Stimulated activated naive B cell treated with anti-CD40 and anti-IgM and Interleukin-4, amounts not matched to agents 10 μg/mL and 1 μg/mL and 100 μg/mL, for 72 hours (primary cell): ENCODE measurements at places on chromosomes 12 and 14.

- no peak for DNase-seq
Observed at GRCh38 chr14:104552738-104553125, 26.8 kb upstream of the C14orf180 start.

DNA sequence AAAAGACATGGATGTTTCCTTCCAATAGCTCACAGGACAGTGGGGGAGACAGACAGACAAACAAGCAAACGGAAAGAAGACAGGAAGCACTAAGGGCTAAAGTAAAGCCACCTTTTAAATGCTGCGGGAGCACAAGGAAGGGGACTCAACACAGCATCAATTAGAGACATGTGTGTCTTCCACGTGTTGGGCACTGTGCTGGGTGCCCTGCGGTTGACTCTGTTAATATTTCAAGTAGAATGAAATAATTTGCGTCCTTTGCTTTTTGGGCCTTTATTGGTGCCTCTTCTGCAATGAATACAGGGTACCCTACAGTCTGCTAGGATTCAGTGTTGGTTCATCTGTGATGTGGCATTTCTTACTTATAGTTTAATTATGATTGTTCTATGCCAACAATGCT, 90.9 kb upstream of the CPM start:
- DNase-seq = no peak

DNA sequence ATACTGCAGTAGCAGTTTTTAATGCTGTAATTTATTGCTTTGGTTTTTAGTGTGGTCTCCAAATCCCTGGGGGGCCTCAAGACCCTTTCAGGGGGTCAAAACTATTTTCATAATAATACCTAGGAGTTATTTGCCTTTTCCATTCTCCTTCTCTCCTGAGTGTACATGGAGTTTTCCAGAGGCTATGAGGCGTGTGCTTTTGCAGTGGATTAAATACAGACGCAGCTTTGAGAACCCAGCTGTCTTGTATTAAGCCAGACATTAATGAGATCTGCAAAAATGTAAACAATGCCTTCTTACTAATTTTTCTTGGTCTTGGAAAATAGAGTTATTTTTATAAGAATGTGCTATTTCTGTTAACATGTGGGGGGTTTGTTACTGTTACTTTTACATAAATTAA, 68.6 kb downstream of the SLC25A47 start:
- DNase-seq = no peak

- DNase-seq = no peak
Observed at GRCh38 chr12:130482448-130482847, 144.8 kb downstream of the PIWIL1 start.

- no peak for DNase-seq
Observed at GRCh38 chr14:103516426-103517173, 6.0 kb downstream of the CKB start.

DNA sequence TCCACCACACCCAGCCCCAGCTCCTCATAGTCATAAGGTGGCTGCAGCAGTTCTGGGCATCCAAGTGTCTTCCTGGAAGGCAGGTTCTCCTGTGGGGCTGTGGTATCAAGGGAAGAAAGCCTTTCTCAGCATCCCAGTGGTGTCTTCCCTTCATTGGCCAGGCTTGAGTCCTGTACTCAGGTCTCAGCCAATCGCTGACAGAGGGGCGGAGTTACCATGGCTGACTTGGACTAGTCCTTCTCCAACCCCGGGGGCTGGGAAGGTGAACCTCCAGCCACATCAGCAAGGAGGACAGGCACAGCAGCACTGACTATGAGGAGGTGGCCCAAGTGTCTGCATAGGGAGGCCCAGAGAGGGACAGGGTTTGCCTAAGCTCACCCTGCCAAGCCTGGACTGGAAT, 64.0 kb upstream of the SLC24A4 start:
- no peak for DNase-seq
